ENCODE measurements at places on chromosomes 2 and 18.

GRCh38 chr2:227627769-227628168, 10.5 kb downstream of the SCYGR4 start:
- DNase-seq, result no peak

GRCh38 chr2:179250095-179250494, 14.5 kb downstream of the SESTD1 start:
- DNase-seq, result no peak

DNA sequence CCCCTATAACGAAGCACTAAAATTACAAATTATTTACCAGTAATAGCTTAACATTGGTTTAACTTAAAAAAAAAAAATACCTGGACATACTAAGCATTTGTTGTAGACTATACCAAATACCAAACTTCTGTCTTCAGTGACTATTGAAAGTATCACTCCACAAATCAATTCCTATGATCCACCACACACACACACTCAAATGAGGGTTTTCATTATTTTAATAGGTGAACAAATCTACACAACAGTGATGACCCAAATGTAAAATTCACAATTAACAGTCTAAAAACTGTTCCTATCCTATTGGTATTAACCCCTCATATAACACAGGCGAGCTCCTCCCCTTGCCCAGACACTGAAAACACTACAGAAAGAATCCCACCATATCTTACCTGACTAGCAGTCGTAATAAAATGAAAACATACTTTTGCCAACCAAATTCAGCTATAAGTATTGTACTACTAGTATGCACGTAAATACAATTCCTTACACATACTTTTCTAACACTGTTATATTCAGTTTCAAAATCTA, 2.5 kb downstream of the SP3 start:
- no peak for DNase-seq

DNA sequence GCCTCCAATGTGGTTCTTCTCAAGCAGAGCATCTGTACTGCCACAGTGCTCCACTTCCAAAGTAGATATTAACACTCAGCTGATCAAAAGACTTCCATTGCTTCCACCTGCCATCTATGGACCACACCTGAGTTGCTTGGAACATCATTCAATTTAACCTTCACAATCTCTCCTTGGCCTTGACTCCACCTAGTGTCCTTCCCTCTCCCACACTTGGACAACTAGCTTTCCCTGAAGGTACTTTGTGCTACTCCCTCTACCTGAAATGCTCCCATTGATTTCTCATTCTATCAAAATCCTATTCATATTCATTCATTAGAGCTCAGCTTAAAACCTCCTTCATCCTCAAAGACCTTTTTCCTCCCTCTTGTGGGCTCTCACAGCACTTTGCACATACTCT, 48.7 kb downstream of the SOWAHC start:
- no peak for DNase-seq

- peak; percentile 61 for DNase-seq
These were observed 14.7 kb upstream of the EML6 start for GRCh38 chr2:54708584-54709335.

GRCh38 chr2:111898703-111899514, 502 bp downstream of the MERTK start:
- DNase-seq, result no peak

- no peak for DNase-seq
These were observed 22.5 kb upstream of the DNAJC27 start for GRCh38 chr2:24994146-24994724.

DNA sequence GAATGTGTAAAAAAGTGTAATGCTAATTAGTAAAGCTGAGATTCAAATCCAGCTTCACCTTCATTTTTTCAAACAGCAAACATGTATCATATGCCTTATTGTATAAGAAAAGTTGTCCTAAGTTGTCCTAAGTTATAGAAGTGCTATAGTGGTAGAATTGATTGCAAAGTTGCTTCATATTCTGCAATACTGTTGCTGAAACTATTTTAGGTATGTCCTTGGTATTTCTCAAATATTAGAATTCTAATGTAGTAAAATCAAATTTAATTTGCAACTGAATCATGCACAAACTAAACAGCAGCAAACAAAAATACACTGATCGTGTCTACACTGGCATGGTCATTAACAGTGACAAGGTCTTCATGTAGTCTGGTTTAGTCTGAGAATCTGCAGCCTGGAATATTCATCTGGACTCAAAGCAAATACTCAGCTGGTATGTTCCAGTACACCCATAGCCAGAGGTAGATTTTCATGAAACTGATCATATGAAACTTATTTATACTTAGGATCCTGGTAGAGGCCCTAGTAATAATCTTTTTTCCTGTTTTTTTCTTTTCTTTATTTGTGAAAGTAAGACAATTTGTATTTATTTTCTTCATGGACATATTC, 555.6 kb upstream of the ZEB2 start:
- no peak for DNase-seq

GRCh38 chr2:229071292-229071976, 199.7 kb downstream of the PID1 start:
- DNase-seq, result no peak

DNA sequence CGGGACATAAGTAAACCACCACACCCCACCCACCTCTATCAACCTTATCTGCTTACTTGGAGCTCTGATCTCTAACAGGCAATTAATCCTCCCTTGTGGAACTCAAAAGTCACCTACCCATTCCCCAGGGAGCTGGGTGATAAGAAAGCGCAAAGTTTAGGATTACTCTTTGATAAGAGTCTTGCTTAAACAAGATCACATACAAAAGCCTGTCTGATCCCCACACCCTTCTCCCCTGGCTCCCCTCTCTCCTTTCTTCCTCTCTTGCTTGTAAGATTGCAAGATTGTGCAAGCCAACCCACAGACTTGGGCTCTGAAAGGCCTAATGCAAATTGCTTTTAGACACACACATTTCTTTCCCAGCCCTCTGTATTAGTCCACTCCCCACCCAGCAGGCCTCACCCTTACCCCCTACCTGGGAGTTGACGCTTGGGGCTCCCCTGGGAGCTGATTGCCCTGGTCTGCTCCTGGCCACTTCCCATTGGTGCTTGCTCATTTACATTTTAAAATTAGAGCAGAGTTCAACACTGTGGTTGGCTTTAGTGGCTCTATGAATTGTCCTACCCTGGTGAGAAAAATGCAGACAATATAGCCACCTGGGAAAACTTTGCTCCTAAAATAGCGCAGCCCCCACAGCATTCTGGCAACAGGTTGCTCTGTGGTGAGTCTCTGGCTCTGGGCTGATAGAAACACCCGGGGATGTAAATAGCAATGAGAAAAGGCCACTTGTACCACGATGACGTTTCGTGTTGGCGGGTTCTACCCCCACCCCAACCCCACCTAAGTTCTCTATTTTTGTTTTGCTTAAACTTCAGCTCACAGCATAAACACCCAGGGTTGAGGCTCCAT, 92.8 kb upstream of the MSH2 start:
- DNase-seq, result peak; percentile 48

DNA sequence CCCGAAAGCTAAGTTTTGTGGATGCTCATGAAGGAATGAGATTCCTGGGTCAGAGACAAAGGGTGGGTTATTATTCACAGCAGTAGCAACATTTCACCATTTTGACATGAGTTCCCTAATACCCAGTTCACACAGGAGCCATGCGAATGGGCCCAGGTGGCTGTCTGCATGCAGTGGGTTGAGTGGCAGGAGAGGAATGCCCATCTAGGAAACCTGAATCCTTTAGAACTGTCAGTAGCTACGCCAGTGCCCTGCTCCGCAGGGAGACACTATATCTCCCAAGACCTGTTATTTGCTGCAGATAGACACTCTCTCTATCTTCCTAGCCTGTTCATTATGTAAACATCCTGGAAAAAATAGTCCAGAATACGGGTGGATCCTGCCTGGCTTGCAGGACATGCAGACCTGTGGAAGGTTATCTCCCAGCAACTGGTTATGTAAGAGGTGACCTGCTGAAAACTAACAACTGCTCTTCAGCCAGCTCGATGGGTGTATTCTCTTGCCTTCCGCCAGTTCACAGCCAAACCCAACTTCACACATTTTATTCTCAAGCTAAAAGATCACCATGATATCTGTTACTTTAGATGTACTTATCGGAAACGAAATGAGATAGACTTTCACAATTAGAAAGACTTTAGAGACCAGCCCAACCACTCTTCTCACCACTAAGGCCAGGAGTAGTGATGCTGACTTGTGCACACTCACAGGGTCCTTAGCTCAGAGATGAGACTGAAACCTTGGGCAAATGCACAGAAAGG, 59.1 kb downstream of the MBP start:
- DNase-seq, result no peak

DNA sequence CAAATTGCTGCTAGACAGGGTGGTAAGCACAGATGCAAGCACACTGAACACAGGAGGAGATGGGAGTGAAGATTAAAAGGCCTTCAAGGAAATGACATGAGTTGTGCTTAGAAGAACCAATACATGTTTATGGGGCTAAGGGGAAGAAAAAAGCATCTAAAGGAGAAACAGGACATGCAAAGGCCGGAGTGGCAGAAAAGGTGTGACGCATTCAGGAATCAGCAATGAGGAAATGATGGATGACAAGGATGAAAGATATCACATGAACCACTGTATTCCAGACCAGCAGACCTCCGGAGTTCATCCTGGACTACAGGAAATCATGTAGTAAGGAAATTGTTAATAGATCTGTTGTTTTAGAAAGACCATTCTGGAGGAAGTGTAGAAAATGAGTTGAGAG, 42.8 kb downstream of the PPP4R1 start:
- DNase-seq, result no peak

- DNase-seq, result peak; percentile 51
These were observed 18.1 kb upstream of the CREG2 start for GRCh38 chr2:101405351-101405899.

DNA sequence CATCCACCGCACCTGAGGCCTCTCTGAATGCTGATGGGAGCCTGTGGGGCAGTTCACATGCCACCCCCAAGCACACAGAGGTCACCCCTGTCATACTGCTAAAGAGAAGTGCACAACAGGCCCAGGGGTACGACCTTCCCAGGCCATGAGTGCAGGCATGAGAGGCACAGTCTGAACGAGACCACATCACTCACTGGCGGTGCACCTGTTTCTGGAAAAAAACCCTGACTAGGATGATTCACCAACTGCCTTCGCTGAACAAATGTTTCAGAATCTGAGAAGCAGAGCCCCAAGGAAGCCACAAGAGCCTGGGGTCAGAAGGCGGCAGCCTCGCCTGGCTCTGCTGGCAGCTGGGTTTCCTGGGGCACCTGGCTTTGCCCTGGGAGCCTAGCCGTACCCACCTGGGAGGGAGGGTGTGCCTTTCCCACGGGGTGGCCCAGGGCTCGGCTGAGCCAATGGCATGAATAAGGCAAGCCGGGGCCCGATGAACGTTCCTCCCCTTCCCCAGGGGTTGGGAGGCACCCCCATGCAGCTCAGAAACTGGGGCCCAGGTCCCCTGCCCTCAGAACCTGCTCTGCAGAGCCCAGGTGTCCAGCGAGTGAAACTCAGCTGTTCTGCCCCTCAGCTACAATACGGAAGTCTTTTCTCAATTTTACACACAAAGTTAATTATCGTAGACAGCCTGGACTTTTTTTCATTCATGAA, 73.8 kb downstream of the HDAC4 start:
- no peak for DNase-seq

DNA sequence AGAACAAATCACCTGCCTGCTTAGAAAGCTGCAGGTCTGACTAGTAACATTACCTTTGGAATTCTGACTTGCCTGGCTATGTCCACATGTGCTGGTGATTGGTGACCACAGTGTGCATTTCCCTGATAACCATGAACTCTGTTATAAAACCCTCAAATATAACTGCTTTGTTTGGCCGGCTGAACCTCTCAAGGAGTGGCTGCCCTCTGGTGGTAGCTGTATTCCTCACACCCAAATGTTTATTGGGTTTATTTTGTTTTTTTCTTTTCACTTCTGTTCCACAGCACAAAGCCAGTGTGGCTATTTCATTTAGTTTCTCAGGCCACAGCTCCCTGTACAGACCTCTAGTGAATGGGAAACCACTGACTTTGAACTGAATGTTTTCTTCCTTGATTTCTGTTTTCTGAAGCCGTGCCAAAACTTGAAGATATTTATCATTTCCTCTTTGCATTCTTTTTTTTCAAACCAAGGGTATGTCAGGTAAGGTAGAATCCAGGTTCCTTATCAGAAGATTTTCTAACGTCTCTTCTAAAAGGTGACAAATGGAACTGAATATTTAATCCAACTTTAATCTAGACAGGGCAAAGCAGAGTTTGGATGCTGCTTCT, 549.0 kb upstream of the VRK2 start:
- DNase-seq, result peak; percentile 91

DNA sequence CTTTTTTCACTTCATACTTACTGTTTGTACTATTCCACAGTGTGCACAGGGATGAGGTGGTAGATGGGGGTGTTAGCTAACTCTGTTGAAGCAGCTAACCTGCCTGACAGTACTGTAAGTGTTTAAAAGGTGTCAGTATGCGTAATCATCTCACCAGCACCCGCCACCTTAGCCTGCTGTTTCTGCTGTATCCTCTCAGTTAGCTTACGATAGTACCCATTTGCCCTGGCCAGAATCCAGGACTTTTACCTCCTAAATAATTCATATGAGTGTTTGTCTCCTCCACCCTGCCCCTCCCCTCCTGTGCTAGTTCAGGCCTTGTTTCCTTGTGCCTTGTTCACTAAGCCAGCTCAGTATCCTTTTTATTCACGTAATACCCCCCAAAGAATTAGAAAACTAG, 34.2 kb downstream of the TRAPPC12 start:
- no peak for DNase-seq

GRCh38 chr2:233399306-233400225, 45.3 kb downstream of the DGKD start:
- DNase-seq, result no peak

DNA sequence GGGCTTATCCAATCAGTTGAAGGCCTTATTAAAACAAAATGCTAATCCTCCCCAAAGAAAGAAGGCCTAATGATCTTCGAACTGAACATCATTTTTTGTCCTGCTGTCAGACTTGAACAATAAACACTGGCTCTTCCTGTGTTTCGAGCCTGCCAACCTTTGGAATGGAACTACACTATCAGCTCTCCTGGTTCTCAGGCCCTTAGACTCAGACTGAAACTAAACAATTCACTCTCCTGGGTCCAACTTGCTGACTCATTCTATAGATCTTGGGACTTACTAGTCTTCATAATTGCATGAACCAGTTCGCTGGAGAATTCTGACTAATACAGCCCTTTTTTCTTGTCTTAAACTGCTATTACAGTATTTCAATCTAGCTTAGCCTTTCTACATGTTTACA, 235.2 kb downstream of the LNPK start:
- DNase-seq, result no peak

DNA sequence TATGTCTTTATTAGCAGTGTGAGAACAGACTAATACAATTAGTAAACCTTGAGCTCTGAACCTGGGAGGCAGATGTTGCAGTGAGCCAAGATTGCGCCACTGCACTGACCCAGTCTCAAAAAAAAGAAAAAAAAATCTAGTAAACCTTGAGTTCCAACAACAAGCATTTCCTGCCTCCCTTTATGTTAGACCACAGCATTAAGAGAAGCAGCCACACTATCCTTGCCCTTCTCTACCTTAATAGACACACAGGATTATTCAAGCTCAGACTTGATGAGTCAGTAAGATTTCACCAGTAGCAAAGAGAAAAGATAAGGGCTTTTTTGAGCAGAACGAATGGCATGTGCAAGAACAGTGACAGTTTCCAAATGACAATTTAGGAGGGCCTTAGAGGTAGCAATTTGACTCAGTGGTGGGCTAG, 18.0 kb upstream of the GLS start:
- no peak for DNase-seq
